ENCODE measurements at places on chromosomes 5 and 9. TPM values are rescaled to one million over a fixed set of nuclear protein-coding genes. Genes with fewer than 3 reads are reported as not detected.

Gene MYOZ3
- 2.6 TPM for total RNA-seq

Gene ROPN1L
- 0.68 TPM for total RNA-seq

Gene TMEM252
- not detected for total RNA-seq

Gene MUSK
- not detected for total RNA-seq

Gene CCIN
- total RNA-seq = not detected

Gene CD14
- total RNA-seq = 0.28 TPM

Gene GADD45G
- 13.3 TPM for total RNA-seq

Gene BAAT
- 0.16 TPM for total RNA-seq

Gene MEGF10
- total RNA-seq = 96.1 TPM

Gene IFNB1
- total RNA-seq = not detected

Gene ORM2
- not detected for total RNA-seq

Gene NMUR2
- not detected for total RNA-seq

Gene GABRP
- total RNA-seq = not detected

Gene ZNF618
- total RNA-seq = 60.8 TPM

Gene GFI1B
- total RNA-seq = not detected

Gene NEUROG1
- 7.3 TPM for total RNA-seq

Gene FOXD4L4
- total RNA-seq = 0.16 TPM

Gene ADAMTSL1
- total RNA-seq = 2.5 TPM

Gene GRM6
- total RNA-seq = not detected

Gene MARCOL
- not detected for total RNA-seq

Gene MEIKIN
- total RNA-seq = not detected

DNA sequence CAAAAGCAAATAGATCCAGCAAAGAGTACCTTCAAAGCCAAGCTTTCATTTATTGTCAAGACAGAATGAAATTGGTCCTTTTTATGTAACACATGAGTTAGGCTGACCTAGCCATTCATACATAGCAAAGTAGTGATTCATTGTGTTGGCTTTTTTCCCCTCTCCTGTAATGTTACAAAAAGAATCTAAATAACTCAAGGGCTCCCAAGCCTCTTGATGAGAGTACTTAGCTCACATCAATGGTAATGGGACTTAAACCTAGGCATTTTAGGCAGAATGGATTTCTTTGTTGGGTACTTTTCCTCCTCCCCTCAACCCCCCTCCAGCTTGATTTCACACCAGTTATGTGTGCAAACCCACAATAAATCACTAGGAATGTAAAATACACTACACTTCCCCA is 123.7 kb downstream of the EBF1 start:
- no peak for DNase-seq

- no peak for DNase-seq
Measured at GRCh38 chr5:157233515-157233914, 32.4 kb upstream of the CYFIP2 start.

GRCh38 chr9:128026255-128026772 is 40.8 kb downstream of the NAIF1 start:
- DNase-seq = no peak

DNA sequence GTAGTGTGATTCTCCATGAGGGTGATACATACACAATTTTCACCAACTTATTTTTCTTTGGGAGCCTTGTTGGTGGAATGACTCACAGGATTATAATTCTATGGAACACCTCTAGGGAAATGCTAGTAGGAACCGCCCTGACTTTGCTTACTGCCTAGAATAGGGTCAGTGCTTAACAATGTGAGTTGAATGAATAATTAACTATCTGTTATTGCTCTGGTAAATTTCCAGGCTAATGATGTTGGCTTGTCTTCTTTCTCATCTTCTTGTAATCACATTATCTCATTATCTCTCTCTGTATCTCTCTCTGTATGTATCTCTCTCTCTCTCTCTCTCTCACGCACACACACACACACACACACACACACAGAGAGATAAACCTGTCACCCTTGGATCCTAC is 291.1 kb downstream of the TRIM32 start:
- no peak for DNase-seq

DNA sequence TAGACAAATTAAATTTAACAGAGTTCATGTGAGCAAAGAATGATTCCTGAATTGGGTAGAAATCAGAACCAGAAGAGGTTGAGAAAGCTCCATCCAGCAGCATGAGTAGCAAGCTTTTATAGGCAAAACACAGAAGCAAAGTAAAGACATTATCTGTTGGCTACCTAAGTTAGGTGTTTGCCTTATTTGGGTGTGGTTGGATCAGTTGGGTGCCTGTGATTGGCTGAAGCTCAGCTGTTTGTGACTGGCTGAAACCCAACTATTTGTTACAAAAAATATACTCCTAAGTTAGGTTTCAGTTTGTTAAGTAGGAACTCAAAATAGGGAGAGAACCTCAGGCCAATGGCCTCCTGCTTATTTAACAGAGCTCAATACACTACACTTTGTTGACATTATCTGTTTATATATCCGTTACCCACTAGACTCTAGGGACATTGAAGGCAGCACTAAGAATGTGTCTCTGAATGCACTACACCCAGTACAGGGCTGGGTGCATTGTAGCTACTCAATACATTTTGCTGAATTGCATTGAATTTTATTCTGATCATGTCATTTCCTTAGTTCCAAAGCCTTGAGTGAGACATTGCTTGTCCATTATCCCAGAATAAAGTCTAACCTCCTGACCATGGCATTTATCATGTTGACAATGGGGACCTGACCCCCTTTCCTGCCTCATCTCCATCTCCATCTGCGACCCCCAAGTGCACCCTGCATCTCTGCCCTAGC is 98.7 kb downstream of the CCDC192 start:
- no peak for DNase-seq

GRCh38 chr9:80552931-80553330 is 981.2 kb downstream of the TLE4 start:
- DNase-seq = no peak

DNA sequence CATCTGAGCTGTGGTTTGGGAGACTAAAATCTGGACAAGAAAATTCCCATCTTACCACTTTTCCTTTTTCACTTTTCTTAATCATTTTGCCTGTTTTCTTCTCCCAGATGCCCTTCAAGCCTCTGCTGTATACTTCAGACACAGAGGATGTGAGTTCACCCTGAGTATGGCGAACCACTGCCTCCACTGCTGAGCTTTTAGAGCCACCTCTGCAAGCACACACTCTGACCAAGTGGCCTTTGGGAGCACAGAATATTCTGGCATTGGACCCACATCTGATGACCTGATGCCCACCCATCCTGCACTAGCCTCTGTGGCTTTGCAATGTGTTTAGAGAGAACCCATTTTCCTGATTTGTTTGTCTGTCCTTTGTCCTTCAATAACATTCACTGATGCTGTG is 32.5 kb downstream of the TERT start:
- DNase-seq = no peak

GRCh38 chr9:136685216-136685615 is 2.0 kb downstream of the AGPAT2 start:
- no peak for DNase-seq

GRCh38 chr5:53167836-53168235 is 58.3 kb upstream of the MOCS2 start:
- no peak for DNase-seq

- DNase-seq = no peak
Measured at GRCh38 chr9:110186254-110186653, 21.7 kb downstream of the C9orf152 start.

- DNase-seq = no peak
Measured at GRCh38 chr5:174844971-174845370, 120.6 kb downstream of the MSX2 start.

GRCh38 chr5:96909003-96909402 is 26.9 kb upstream of the LNPEP start:
- DNase-seq = no peak

- no peak for DNase-seq
Measured at GRCh38 chr9:1273859-1274258, 223.7 kb downstream of the DMRT2 start.

DNA sequence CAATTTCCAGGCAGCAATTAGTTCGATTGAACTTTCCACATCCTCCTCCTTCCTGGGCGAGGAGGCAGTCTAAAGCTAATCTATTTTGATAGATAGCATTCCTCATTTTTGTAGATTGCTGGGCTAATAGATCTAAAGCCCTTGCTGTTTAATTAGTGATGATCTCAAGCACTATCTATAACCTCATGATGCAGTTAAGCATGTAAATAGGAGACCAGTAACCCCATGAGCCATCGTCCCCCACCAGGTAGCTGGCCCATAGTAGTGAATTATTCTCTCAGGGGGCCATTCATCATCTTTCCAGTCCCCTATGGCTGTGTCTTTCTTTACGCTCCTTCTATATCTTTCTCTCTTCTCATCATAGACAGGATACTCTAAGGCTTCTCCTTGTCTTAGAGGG is 14.9 kb downstream of the CEL start:
- DNase-seq = no peak

DNA sequence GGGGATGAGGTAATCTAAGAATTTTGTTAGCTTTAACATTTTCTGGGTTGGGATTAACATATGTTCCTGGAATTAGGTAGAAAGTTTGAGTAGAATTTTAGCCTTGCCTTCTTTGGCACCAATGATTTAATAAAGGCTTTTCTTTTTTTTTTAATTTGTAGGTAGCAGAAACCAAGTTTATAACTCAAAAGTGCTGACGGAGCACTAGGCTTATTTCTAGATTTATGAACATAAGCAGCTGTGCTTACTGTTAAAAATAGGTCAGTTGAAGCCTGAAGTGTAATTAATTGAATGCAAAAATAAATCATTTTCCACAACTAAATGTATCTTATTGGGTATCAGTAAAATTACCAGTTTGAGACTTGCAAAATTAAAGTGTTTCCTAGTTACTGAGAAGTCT is 62.4 kb downstream of the TAF11L14 start:
- no peak for DNase-seq

GRCh38 chr9:18385696-18386490 is 88.1 kb upstream of the ADAMTSL1 start:
- no peak for DNase-seq

DNA sequence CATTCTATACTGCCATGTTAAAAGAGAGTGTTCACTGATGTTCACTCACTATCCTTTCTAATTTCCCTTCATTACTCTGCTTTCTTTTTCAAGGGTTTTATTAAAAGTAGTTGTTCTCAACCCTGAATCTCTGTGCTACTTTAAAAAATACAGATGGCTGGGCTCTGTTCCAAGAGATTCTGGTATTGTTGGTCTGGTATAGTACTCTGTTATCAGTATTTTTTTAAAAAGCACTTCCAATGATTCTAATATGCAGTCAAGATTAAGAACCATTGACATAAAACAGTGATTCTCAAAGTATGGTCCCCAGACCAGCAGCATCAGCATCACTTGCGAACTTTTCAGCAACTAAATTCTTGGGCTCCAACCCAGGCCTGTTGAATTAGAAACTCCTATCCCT is 77.0 kb upstream of the STARD4 start:
- DNase-seq = no peak

- no peak for DNase-seq
Measured at GRCh38 chr9:88927510-88927909, 63.8 kb upstream of the S1PR3 start.

DNA sequence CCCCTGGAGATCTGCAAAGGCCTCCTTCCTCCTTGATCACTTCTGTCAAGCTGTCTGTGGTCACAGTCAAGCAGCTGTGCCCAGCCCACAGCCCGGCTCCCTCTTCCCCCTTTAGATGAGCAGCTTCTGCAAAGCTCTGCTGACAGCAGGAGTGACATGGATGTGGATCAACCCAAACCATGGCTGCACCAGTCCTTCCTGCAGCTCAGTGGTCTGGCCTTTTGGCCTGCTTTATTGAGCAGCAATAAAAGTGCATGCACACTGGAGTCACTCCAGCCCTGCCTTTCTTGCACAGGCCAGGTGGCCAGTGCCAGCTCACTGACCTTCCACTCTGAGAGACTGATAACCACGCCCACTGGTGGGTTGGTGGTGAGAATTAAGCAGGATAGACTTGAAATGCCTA is 91.3 kb upstream of the OTULINL start:
- DNase-seq = no peak

- no peak for DNase-seq
Measured at GRCh38 chr5:170508660-170509347, 5.0 kb downstream of the KCNIP1 start.

DNA sequence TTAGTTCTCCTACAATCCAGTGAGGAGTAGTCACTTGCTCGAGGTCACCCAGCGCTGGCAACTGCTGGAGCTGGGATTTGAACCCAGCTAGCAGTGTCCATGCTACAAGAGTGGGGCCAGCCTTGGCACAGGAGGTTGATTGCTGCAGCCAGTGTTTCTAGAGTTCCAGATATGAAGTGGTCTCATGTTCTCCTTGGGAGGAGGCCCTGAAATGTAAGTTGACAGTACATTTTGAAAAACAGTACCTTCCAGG is 802 bp downstream of the CCDC107 start:
- DNase-seq = no peak

- DNase-seq = no peak
Measured at GRCh38 chr9:117093891-117094844, 320.7 kb downstream of the ASTN2 start.

DNA sequence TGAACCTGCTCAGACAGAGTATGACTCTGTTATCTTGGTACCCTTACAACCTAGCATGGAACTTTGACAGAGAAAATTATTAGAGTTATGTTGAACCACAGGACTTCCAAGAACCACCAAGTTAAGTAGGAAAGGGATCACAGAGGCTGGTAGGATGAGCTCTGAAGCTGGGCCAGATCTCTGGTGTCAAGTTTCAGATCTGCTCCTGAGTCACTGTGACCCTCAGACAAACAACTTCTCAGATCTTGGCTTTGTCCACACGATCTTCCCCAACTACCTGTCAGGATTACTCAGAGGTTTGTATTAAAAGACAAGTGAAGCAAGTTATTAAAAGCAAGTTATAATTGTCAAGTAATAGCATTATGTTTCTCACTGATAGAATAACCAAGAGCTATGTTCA is 189.0 kb downstream of the SEC61B start:
- DNase-seq = no peak

DNA sequence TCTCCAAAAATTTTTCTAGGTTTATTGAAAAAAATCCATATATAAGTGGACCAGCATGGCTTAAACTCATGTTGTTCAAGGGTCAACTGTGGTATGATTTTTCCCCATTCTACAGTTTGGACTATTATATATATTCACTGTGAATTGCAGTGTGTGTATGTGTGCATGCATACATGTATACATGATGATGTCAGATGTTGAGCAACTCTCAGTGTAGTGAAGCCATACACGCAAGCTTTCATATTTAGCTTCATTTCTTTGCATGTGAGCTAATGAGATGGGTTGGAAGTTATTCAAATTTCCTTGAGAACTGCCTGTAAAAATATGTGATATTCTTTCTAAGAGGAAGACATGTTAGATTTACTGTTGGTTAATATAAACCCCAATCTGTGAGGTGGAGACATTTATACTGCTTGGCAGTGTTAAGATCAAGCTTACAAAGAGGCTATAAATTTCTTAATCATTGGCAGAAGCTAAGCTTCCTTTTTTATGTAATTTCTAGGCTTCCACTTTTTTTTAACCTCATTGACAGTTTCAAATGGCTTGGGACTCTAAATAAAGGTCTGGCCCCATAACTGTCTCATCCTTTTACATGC is 134.8 kb downstream of the GABRG2 start:
- no peak for DNase-seq

GRCh38 chr9:127014216-127014909 is 99.8 kb downstream of the RALGPS1 start:
- no peak for DNase-seq
